ENCODE measurements at places on chromosomes 12 and 14.

DNA sequence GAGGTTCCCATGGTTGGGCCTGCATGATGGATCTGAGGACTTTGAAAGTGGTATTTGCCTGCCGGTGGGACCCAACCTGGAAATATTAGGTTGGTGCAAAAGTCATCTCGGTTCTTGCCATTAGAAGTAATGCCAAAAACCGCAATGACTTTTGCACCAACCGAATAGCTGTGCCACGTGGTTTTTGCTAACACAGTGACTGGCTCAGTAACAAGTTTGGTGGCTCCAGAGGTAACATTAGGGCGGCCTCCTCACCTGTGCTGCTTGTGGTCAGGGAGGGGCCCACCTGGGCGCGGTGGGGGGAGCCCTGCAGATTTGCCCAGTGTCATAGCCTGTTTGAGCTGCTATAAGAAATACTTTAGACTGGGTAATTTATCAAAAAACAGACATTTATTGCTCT, 1.8 kb downstream of the BDKRB2 start:
- peak; percentile 18 for DNase-seq

GRCh38 chr12:124515981-124516380, 51.4 kb downstream of the NCOR2 start:
- DNase-seq: no peak

DNA sequence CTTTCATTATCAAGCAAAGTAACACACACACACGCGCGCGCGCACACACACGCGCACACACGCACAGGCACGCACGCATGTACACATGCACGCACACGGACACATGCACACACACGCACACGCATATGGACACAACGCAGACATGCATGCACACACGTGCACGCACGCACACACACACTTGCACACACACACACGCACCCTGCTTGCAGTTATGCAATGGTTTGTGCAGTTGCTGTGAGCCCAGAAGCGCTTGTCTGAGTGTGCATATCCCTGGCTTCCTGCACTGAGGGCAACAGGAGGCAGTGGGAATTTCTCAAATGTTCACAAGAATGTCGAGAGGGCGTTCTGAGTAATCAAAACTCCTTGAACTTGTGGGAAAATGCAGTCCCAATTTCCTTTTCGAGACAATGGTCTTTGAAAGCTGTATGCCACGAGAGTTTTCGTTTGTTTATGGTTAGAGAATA, 41.6 kb downstream of the NFKBIA start:
- no peak for DNase-seq

GRCh38 chr14:36513012-36513420, 7.0 kb downstream of the NKX2-1 start:
- DNase-seq: no peak

- DNase-seq: no peak
Observed at GRCh38 chr12:109983432-109984142, 12.6 kb downstream of the GIT2 start.

DNA sequence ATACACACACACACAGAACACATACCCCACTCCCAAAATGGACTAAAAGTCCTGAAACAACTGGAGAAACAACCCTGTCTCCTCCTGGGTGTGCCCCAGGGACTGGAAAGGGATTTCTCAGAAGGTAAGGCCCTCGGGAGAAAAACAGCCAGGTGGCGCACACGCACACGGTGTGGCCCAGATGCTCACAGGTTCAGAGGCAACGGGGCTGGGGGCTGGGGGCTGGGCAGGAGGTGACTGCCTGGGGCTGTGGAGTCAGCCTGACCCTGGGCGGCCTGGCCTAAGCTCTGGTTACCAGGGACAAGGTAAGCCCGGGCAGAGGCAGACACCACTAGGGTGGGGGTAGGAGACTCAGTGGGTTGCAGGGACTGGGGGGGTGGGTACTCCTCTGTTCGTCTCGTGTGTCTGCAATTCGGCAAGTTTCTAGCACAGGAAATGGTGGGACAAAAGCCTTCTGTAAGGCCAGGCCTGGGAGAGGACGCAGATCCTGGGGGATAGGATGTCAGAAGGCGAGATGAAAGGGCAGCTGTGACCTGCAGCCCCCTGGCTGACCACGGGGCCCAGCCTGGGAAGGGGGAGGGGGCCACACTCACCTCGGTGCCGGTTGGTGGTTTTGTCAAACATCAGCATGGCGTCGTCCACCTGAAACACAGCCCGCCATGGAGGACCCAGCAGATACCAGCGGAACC, 10.4 kb downstream of the MSI1 start:
- no peak for DNase-seq

DNA sequence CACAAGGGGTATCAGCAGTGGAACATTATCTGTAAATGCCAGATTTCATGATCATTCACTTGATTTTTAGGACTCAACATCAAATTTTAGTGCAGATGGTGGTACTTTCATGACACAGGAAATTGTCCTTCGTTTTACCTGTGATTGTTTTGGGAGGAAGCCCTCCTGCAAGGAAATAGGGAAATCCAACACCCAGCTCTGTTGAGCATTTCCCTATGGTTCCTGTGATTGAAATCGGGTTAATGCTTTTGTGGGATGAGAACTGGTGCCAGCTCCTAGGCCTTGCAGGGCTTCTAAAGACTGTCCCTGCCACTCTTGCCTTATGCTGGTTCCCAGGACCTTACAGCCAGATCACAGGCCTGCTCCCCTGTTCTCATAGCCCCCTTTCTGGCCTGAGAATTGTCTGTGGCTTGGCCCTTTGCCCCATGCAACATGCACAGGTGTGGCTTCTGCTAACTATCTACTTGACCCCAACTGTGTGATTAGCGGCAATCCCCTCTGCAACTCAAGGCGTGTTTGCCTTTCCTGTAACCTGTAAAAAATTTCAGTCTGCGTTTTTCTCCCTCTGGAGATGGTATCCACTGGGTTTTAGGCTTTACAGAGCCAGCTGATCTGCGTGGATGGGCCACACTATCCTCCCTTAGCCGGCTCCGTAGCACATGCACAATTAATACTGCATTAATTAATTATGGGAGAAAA, 112.5 kb downstream of the ETV6 start:
- DNase-seq: no peak
